ENCODE measurements at places on chromosomes 7 and 10.
A peak's percentile ranks its signal among the peaks of the same experiment; 100 is the strongest.

GRCh38 chr10:97534746-97535367 is 36.1 kb downstream of the UBTD1 start:
- DNase-seq = peak; percentile 80

GRCh38 chr7:133360201-133360600 is 107.3 kb downstream of the EXOC4 start:
- DNase-seq = no peak

DNA sequence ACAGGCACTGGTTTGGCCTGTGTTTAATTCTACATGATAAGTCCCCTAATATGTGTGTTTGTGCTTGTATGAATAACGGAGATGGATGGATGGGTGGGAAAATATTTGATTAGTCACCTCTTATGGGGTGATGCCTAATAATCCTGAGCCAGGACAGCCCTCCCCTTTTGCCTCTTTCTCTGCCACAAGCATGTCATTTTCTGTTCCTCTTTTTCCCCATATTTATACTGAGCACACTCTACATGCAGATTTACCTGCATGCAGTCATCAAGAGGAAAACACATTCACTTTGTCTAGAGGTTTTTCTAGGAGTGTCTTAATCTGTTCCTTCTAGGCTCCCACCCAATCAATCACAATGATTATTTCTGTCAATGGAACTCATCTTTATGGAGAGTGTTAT is 111.6 kb upstream of the TBX20 start:
- no peak for DNase-seq

DNA sequence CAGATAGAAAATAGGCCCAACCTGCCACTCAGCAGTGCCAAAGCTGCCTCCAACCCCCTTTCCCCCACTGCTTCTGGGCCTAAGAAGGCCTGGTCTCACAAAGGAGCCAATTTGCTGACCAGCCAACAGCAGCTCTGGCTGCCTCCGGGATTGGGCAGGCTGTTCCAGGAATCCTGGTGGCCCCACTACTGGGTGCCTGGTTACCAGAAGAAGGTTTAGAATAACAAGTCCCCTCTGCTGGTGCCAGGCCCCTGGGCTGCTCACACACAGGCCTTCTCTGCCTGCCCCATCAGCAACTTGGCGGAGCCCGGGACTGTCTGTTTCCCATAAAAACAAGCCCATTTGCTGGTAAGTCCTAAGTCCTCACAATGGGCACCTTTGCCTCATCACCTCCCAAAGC is 1.2 kb downstream of the PHKG1 start:
- no peak for DNase-seq

- DNase-seq = no peak
Observed at GRCh38 chr7:6558837-6559236, 7.6 kb upstream of the GRID2IP start.

- no peak for DNase-seq
Observed at GRCh38 chr7:151327659-151328058, 14.0 kb upstream of the NUB1 start.

DNA sequence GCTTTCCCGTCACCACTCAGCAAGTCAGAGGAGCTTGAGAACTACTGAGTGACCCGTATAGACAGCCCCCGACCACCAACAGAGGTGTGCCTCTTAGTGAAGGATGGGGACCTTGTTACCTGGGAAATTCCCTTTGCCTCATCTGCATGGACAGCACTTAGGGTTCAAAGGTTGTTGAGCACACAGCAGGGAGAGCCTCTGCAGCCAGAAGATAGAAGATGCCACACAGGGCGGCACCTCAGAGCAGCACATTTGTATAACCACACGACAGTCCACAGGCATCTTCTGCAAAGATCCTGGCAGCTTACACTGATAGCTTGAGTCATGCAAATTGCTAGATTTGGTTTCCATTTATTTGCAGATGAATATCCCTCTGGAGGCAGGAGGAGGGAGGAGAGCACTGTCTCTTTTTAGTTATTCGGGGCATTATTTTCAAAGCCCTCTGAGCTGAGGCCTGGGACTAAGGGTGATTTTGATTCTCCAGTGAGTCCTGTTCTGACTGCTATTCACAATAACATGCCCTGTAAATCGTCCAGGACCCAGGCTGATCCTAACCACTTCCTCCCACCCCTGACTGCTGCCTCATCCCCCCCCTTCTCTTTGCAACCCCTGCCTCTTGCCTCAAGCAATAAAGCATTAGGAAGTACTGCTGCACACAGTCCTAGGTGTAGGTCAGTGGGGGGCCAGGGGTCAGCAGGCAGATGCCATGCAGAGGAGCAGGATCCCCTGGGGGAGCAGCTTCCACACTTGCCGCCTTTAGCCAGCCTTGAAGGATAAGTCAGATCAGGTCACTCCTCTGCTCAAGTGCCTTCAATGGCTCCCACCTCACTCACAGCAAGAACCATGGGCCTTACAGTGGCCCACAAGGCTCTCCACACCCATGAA is 24.6 kb upstream of the INMT start:
- no peak for DNase-seq

GRCh38 chr10:75987616-75988015 is 556.2 kb downstream of the LRMDA start:
- DNase-seq = no peak

DNA sequence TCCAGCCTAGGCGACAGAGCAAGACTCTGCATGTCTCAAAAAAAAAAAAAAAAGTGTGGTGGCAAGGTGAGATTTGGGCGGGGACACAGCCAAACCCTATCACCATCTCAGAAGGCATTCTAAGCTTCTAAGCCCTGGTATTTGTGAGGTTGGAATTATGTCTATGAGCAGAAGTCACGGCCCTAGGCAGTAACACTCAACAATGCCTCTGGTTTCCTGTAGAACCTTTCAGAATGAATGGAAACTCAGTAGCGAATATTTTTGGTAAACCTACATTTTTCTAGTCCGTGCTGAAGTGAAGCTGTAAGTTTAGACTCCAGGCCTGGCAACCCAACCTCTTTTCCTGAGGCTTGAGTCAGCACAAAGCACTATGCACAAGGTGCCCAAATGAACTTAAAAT is 88.3 kb downstream of the FAM107B start:
- DNase-seq = no peak

DNA sequence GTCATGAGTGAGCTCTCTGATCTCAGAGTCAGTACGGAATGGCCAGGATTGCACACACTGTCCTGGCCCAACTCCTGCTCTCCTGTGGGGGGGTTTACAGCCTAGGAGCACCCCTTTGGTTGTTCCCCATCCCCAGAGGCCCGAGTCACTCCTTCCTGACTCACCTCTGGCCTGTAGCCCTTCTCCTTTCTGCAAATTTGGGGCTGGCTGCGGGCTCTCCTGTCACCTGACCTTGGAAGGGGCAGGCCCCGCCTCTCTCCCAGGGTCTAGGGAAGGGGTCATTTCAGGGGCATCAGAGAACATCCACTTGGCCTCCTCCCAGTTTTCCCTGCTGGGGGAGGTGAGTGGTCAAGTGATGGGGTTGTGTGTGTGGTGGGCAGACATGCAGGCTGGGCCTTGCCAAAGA is 1.7 kb downstream of the NYAP1 start:
- DNase-seq = peak; percentile 17

GRCh38 chr7:2608921-2609411 is 22.8 kb upstream of the TTYH3 start:
- peak; percentile 78 for DNase-seq

DNA sequence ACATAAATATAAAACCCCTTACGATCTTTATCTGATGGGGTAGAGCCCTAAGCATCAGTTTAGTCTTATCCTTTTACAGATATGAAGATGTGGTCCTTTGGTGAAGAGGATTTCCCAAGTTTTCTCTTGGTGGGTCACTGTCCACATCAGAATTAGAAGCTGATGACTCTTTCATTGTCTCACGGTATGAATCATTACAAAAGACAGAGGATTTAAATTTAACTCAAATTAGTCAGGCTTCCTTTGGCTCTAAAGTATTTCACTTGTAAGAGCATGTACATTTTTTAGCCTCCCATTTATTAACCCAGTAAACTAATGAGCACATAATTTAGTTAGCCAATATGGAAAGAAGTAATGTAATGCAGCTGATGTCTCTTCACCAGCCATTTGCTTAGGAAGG is 49.9 kb upstream of the TMEM26 start:
- no peak for DNase-seq

DNA sequence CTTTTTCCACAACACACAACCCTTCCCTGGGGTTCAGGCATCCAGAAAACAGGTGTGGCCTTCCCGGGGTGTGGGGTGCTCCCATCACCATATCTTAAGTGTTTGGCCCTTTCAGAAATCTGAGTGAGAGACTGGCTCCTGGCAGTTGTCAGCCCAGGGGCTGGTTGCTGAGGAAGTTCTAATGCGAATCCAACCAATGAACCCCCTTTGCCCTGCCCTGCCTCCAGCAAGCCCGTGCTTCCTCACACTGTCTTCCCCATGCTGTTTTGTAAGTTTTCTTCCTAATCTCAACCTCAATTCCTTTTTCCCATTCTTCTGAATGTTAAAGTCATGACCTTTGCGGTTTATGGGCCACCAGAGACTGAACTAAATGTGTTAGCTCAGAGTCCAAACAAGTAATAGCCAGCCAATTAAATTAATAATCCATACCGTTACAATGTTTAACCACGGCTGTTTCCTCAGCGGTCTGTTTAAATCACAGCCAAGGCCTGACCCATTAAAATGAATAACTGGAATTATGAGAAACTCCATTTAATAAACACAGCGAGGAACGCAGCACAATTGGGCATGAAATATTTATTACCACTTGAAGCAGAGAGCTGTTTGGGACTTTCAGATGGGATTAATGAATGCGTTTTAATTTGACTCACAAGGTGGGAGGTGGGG is 90.9 kb upstream of the TCF7L2 start:
- no peak for DNase-seq

DNA sequence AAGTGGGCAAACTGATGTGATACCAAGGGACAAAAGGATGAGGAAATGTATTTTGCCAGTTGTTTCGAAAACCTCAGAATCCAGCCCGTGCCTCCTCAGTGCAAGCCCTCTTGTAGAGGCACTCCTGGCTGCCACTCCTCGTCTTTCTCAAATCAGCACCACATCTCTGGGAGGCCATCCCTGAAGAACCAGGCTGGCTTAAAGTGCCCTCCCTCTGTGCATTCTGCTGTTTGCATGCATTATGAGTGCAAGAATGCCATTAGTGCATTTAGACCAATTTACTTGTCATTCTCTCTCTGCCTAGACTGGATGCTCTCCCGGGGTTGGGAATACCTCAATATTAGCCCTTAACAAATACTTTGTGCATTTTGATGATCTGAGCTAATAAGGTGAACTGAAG is 19.9 kb upstream of the FAM180A start:
- DNase-seq = no peak

- no peak for DNase-seq
Observed at GRCh38 chr7:92916770-92917224, 80.4 kb upstream of the CDK6 start.

- DNase-seq = peak; percentile 66
Observed at GRCh38 chr10:97157578-97158095, 28.1 kb downstream of the SLIT1 start.

- no peak for DNase-seq
Observed at GRCh38 chr10:128400564-128400963, 274.3 kb upstream of the MKI67 start.

GRCh38 chr7:47313564-47313963 is 268.3 kb downstream of the TNS3 start:
- no peak for DNase-seq

DNA sequence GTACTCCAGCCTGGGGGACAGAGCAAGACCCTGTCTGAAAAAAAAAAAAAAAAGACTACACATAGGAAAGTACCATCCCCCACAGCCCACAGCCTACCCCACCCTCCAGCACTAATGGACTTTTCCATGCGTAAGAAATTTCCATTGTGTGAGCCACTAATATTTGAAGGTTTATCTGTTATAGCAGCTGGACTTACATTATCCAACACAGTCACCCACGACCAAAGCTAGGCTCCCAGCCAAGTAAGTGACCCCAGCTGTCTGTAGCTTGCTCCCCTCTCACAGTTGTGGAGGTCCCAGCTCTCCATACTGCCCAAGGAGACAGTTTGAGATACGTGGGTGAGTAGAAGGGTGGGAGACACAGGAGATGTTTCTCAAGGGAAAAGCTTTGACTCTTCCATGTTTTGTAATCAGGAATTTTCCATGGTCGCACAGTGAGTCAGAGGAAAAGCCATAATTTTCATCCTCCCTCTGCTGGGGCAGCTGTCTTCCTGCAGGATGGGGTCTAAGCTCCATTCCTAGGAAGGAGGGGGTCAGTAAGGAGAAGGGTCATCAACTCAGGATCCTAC is 57.4 kb downstream of the CAV1 start:
- no peak for DNase-seq

GRCh38 chr7:117963264-117964197 is 90.3 kb upstream of the CTTNBP2 start:
- no peak for DNase-seq

DNA sequence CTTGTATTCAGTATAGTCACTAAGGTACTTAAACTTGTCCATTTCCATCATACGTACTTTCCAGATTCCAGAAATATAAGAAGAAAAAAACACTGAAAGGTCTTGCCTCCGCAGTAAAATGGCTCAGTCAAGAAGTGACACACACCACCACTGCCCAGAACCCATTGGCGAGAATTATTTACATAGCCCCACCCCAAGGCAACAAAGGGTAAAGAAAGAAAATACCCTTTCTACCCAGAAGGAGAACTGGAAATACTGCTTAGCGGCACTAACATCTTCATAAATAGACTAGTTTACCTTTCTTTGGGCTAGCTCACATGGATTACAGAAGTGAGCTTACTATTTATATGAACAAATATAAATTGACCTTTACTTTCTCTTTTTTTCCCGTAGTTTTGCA is 194.0 kb downstream of the PPP1R9A start:
- DNase-seq = no peak

DNA sequence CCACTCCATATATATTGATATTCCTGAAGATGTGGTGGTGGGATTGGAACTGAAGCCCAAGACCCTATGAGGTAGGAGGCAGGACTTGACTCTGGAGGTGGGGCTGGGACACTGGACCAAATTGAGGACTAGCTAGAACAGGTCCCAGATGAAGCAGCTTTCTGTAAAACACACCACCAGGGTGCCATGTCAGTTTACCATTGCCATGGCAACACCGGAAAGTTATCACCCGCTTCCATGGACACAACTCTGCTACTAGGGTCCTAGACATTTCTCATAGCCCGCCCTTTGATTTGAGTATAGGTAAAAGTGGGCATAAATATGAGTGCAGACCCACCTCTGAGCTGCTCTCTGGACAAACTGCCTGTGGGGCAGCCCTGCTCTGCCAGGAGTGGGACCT is 490.5 kb upstream of the PFKP start:
- DNase-seq = no peak

DNA sequence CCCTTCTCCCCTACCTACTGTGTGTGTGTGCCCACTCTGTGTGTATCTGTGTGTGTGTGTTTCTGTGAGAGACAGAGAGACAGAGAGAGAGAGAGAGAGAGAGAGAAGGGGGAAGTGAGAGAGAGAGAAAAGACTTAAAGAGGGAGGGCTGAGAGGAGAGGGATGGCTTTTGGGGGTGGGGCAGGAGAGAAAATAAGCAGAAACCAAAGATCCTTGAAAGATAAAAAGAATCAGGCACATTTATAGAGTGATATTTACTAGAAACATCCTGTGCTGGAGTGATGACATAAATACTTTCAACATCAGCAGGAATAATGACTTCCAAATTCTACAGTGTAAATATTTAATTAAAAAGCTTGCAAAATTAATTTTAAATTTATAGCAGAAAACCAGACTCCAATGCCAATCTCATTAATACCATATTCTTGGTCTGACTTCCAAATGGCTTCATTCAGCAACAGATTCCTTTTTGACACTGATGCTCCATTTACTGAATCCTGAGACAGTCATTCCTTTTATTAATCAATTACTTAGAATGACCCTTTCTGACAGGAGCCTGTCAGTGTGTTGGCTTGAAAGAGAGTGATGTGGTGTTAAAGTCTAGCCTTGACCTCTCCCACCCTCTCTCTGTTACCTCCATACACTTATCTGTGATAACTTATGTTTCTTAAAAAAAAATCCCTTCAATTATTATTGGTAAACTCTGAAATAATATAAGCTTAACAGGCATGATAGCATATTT is 41.7 kb upstream of the WNT2 start:
- no peak for DNase-seq
